ENCODE measurements at places on chromosomes 2 and 18.

DNA sequence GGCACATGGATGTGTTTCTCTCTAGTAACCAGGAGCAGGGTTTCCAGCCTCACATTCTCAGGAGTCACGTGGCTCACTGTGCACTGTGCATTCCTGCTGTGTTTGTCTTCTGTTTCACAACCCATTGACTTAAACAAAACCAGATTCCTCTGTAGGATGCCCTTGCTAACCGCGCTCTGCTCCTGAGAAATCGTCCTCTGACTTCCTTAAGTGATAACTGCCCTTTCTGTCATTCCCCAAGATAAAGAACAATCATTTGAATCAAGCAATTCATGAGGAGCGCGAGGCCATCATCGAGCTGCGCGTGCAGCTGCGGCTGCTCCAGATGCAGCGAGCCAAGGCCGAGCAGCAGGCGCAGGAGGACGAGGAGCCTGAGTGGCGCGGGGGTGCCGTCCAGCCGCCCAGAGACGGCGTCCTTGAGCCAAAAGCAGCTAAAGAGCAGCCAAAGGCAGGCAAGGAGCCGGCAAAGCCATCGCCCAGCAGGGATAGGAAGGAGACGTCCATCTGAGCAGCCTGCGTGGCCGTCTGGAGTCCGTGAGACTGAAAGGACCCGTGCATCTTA, 60.2 kb downstream of the RALBP1 start:
- DNase-seq: no peak

- no peak for DNase-seq
Observed at GRCh38 chr2:241944821-241945220, 75.3 kb downstream of the RTP5 start.

DNA sequence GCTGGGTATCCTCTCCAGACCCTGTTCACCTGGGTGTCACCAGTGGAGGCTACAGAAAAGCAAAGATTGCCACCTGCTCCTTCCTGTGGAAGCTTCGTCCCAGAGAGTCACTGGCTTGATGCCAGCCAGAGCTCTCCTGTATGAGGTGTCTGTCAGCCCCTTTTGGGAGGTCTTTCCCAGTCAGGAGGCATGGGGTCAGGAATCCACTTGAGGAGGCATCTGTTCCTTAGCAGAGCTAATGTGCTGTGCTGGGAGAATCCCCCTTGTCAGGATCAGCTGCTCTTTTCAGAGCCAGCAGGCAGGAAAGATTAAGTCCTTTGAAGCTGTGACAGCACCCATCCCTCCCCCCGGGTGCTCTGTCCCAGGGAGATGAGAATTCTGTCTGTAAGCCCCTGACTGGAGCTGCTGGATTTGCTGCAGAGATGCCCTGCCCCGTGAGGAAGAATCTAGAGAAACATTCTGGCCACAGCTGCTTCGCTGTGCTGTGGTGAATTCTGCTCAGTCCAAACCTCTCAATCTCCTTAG, 121.8 kb downstream of the GPR39 start:
- no peak for DNase-seq

GRCh38 chr2:232396683-232397082, 10.0 kb upstream of the ALPG start:
- no peak for DNase-seq

GRCh38 chr2:66862885-66863650, 428.1 kb downstream of the MEIS1 start:
- DNase-seq: no peak

DNA sequence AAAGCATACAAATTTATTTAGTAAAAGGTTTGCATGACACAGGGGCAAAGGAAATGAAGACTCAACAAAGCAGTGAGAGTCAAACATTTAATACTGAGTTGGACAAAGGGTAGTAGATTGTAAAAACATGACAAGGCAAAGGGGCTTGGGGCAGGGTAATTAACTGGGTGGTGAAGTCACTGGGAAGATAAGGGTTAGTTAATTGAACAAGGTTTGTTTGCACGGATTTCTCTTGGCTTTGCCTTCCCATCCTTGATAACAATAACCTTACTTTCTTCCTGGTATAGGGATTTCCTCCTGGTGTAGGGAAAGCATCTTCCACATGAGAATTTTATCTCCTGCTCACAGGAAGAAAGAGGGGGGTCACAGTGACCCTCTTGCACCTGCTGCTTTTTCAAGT, 26.8 kb upstream of the RTTN start:
- DNase-seq: no peak

- DNase-seq: no peak
Observed at GRCh38 chr2:64595397-64596176, 58.1 kb downstream of the SERTAD2 start.

- no peak for DNase-seq
Observed at GRCh38 chr2:30272761-30273573, 41.6 kb downstream of the LBH start.

DNA sequence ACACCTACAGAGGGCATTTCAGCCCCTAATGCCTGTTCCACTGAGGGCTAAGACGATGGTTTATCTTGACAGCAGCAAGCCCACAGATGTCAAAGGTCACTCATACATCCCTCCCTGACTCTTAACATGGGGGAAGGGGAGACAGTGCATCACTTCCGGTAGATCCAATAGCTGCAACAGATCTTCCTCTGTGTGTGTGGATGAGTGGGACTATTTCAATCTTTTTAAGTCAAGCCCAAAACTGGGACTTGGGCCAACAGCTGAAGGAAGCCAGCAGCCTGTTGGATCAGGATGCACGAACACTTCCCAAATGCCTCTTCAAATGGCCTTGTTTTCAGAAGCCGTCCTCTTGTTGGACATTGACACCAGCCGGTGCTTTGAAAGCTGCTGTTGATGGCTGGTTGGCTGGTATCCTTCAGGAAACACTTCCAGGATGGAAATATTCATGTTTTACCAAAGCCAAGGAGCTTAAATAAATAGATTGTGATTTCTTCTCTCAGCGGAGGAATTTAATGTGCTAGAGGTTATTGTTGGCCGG, 59.2 kb downstream of the IL1R2 start:
- no peak for DNase-seq

DNA sequence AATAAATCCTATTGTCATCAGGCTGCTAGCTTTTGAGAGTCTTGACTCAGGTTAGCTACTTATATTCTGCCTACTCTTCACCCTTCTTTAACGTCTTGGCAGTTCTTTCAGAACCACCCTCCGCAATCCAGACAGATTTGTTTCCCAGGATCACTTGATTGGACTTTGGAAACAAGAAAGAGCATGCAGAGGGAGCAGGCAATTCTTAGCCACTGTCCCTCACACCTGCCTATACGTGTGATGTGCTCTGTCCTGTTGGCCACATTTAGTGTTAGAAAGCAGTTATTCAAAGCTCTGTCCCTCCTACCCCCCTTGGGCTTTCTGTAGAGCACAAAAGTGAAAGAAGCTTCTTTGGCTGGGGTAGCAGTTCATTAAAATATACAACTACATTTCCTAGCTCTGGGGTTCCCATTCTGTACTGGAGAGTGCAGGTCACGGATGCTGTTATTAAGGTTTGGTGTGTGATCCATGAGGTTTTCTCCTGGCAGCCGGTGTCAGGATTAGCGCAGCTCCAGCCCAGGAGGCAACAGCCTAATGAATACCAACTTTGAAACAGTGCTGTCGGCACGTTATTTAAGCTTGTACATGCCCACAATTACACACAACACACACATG, 6.3 kb downstream of the FZD5 start:
- no peak for DNase-seq

- no peak for DNase-seq
Observed at GRCh38 chr2:221552291-221552690, 19.8 kb downstream of the EPHA4 start.

DNA sequence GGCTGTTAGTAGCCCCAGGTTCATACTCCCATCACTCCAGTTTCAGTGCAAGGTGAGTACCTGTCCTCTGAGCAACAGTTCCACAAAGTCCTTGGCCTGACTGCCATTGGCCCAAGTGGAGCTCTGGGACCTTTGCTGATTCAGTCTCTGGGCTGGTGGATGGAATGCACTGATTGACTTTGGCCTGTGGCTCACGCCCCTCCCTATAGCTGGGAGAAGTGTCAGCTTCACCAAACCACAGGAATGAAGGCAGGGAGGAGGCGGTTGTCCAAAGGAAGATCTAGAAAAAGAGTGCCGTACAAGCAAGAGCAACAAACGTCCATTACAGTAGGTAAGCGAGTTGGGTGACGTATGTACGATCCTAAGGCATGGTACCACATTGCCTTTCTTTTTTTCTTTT, 34.0 kb downstream of the QPCT start:
- DNase-seq: no peak

DNA sequence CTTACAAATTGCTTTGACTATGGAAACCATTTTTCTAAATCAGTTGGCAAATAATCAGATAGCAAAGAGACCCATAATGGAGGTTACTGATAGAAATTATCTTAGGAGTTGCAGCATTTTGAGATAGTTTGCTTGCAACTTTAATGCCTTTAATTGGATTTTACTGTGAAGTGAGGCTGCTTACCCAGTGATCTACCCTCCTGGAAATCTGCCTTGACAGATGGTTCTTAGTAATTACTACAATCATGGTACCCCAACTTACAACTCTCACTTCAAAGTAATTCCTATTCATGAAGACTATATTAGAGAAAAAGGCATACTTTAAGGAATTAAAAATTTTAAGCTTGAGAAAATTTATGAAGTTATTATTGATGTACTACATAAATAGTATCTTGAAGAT, 1288.6 kb upstream of the CDH2 start:
- DNase-seq: no peak

DNA sequence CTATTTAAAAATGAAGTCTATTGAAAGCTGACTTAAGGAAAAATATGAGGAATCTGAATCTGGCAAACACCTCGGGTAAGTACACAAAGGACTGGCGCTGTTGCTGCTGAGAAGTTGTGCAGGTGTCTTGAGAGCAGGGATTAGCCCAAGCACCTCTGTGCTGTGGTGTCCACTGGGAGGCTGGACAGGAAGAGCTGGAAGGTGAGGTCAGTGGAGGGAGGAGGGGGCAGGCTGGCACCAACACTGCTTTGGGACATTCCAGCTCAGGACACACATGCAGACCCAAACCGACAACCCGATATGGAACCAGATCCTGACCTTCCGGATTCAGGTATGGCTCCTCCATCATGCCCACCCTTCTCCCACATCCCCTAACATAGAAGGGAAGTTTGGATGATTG, 20.6 kb downstream of the FER1L5 start:
- DNase-seq: no peak

DNA sequence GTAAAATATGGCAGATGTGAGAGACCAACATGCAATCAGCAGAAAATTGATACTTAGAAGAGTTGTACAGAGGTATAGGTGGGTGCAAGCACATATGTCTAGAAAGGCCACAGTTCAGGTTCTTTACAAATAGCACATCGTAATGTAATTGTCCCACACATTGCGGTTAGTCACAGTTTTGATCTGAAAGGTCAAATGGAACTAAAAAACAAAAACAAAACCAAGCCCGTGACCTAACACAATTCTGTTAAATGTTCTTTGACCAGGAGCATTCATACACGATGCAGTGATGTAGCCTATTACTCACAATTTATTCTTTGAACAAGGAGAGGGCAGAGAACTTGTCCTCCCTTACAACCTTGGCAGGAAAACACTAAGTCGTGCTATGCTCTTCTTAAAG, 108.9 kb upstream of the MAP4K3 start:
- DNase-seq: no peak

GRCh38 chr2:128375454-128375853, 56.8 kb upstream of the HS6ST1 start:
- peak; percentile 35 for DNase-seq

GRCh38 chr2:43576981-43577892, 18.6 kb downstream of the THADA start:
- DNase-seq: peak; percentile 12

DNA sequence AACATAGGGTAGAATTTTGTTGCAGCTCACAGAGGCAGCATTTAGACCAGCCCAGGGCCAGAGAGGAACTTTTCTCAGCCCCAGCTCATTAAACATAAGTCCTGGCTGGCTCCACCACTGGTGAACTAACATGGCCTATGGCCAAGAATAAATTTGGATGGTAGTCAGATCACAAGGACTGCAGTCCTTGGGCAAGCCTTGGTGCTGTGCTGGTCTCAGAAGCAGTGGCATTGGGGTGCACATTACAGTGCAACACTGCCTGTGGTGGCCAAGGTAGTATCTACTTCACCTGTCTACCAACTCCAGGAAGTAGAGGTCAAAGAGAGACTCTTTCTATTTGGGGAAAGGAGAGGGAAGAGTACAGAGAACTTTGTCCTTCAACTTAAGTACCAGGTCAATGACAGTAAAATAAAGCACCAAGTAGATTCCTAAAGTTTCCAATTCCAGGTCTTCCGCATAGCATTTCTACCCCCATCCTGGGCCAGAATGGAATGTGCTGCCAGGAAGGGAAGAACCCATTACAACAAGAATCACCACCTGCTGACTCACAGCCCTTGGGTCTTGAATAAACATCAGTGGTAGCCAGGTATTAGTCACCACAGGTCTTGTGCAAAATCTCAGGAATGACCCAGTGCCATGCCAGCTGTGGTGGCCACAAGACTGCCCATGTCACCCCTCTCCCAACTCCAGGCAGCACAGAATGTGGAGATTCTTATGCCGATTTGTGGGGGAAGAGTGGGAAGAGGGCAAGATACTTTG, 155.4 kb upstream of the FSIP2 start:
- DNase-seq: no peak

- DNase-seq: no peak
Observed at GRCh38 chr2:201854221-201854801, 48.0 kb downstream of the CDK15 start.
